ENCODE measurements at places on chromosomes 4 and X. TPM values are rescaled to one million over a fixed set of nuclear protein-coding genes. Genes with fewer than 3 reads are reported as not detected.

Gene NPY2R
- total RNA-seq: not detected

Gene GPC4
- not detected for total RNA-seq

Gene FAM149A
- total RNA-seq: 0.98 TPM

Gene ADH4
- total RNA-seq: not detected

Gene S100P
- 55.6 TPM for total RNA-seq

Gene DGKQ
- 4.0 TPM for total RNA-seq

Gene IBSP
- not detected for total RNA-seq

Measured in A549 treated with ZK216348 at 1 μM for 4 hours (cell line).